ENCODE measurements at places on chromosomes 1 and 21.

- DNase-seq = no peak
Observed at GRCh38 chr1:22289307-22289995, 146.6 kb upstream of the WNT4 start.

- DNase-seq = peak; percentile 50
Observed at GRCh38 chr21:42120101-42120902, 49.2 kb downstream of the UMODL1 start.

- no peak for DNase-seq
Observed at GRCh38 chr1:219058891-219059820, 114.5 kb upstream of the LYPLAL1 start.

- no peak for DNase-seq
Observed at GRCh38 chr1:78068681-78069283, 23.0 kb downstream of the GIPC2 start.

DNA sequence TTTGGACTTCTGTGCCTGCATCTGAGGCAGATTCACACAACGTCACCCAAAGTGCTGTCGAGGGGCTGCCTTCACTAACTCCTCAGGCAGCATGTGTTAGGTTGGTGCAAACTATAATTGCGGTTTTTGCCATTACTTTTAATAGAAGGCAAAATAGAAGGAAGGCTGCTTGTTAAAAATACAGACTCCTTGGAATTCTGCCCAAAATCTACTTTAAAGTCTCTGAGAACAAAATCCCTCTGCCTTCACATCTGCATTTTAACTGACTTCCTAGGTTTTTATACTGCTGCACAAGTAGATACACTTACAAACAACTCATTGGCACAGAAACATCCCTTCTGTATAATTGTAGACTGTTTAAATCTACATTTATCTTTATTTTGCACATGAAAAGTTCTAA, 41.3 kb upstream of the SLC19A2 start:
- no peak for DNase-seq

GRCh38 chr1:27405074-27405473, 12.7 kb downstream of the GPR3 start:
- DNase-seq = no peak
